ENCODE measurements at places on chromosomes 2 and 18. TPM values are rescaled to one million over a fixed set of nuclear protein-coding genes. Genes with fewer than 3 reads are reported as not detected.

The NMUR1 gene
- not detected for total RNA-seq

The LOXHD1 gene
- not detected for total RNA-seq

The LHCGR gene
- not detected for total RNA-seq

The NEU2 gene
- not detected for total RNA-seq

The CXCR1 gene
- total RNA-seq, result not detected

Measured in mammary microvascular endothelial cell (primary cell).